ENCODE measurements at places on chromosomes 2 and 18.

DNA sequence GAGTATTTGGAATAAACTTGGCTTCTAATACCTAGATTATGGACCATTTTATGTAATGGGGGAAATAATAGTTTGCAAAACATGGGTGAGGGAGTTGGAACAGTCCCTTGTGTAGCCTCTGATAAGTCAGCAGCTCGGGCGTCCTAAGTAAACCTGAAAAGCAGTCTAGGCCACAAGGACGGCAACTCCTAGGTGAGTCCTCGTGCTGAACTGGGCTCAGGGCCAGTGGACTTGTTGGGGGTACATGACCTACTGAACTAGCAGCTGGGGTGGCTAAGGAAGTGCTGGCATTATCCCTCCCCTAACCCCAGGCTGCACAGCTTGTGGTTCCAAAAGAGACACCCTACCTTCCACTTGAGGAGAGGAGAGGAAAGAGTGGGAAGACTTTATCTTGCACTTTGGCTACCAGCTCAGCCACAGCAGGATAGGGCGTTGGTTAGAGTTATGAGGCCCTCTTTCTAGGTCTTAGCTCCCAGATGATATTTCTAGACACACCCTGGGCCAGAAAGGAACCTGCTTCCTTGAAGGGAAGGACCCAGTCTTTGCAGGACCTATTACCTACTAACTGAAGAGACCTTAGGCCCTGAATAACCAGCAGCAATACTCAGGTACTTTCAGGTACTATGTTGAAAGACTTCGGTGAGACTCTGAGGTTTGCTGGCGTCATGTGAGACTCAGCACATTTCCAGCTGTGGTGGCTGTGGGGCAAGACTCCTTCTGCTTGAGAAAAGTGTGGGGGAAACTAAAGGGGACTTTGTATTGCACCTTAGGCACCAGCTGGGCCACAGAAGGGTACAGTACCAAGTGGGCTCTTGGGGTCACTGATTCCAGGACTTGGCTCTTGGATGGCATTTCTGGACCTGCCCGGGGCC, 71.0 kb downstream of the AQP4 start:
- no peak for DNase-seq

DNA sequence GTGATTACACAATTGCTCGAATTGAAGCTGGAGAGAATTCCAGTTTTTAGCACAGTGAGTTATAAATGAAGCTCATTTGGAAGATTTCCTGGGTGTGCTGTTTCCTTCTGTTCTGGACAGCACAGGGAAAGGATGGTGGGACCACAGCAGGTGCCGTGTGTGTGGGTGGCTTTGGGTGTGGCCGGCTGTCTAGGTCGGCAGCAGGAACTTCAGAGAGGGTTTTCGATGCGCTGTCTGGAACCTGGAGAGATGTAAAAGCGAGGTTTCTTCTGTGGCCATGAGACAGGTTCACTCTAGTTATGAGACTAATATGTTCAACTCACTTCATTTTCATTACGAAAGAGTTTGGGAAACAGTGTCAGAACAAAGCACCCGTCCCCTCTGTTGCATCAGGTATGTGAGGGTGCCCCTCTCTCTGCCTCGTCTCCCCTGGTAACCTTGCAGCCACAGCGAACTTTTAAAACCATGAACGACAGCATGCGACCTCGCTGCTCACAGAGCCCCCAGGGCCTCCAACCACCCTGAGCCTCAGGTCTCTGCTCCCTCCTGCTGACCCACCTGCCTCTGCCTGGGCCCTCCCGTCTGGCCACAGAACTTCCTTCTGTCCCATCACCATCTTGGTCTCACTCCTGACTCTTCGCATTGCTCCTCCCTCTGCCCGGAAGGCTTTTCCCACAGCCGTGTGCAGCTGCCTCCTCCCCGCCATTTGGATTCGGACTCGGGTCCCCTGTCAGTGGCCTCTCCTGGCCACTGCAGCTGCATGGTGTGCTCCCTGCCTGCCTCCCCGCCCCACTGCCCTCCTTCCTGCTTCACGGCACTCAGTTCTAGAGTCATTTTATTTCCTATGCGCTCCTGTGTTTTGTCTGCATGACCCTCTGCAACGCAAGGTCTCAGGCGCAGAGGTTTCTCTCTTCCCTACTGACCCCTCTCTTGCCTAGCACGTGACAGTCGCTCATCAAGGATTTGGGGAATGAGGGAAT, 151.2 kb downstream of the NDUFA10 start:
- no peak for DNase-seq

DNA sequence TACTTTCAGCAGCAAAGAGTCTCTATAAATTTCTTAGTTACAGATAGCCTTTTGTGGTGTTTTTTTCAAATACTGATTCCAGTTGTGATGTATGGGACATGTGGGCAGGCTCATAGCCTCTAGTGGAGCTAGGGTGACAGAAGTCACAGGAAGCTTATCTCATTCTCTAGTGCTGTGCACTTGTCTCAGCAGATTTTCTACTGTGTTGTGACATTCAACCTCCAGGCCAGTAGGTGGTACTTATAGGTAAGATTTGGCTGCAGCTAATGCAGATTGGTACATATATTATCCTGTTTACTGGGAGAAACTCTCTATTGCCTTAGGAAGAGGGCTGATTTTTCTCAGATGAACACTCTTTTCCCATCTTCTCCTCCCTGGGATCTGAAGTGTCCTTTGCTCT, 176.2 kb downstream of the CALCRL start:
- no peak for DNase-seq

GRCh38 chr18:74244554-74244953, 47.2 kb downstream of the CYB5A start:
- no peak for DNase-seq

- DNase-seq: no peak
These were observed 407.0 kb downstream of the PID1 start for GRCh38 chr2:228864131-228864530.

GRCh38 chr2:39266916-39267434, 23.2 kb upstream of the CDKL4 start:
- DNase-seq: no peak

GRCh38 chr2:7045601-7046590, 128.7 kb downstream of the RNF144A start:
- DNase-seq: peak; percentile 11

DNA sequence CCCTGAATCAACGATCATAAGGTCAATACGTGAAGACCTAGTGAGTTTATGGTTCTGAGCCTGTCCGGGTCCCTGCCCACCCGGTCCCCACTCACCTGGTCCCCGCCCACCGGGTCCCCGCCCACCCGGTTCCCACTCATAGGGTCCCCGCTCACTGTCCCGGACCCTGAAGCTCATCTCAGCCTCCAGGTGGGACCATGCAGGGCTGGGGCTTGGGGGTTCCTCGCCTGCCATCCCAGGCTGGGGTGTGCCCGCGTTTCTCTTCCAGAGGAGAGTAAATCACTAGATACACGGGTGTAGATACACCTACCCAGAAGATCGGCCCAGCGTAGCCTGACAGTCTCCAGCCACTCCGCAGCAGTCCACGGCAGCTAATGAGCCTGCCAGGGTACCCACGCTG, 131.5 kb downstream of the MBP start:
- no peak for DNase-seq

GRCh38 chr2:69680001-69680675, 36.6 kb upstream of the AAK1 start:
- DNase-seq: peak; percentile 65

Data from NB4 (cell line).